M059J (cell line): ENCODE measurements at places on chromosomes 1 and 21. TPM values are rescaled to one million over a fixed set of nuclear protein-coding genes. Genes with fewer than 3 reads are reported as not detected.

The TLCD4 gene
- total RNA-seq, result 10.1 and 11.5 TPM in 2 replicates

The LSM10 gene
- total RNA-seq, result 6.8 and 7.6 TPM in 2 replicates

The METTL18 gene
- 3.4 and 5.4 TPM in 2 replicates for total RNA-seq

The EDN2 gene
- not detected in 2 replicates for total RNA-seq

The ARMH1 gene
- 0.37 and 2.8 TPM in 2 replicates for total RNA-seq
